ENCODE measurements at places on chromosomes 4 and X.

GRCh38 chr4:94214703-94215319, 7.1 kb downstream of the SMARCAD1 start:
- DNase-seq, result no peak

GRCh38 chr4:3518941-3519340, 13.3 kb downstream of the LRPAP1 start:
- no peak for DNase-seq

DNA sequence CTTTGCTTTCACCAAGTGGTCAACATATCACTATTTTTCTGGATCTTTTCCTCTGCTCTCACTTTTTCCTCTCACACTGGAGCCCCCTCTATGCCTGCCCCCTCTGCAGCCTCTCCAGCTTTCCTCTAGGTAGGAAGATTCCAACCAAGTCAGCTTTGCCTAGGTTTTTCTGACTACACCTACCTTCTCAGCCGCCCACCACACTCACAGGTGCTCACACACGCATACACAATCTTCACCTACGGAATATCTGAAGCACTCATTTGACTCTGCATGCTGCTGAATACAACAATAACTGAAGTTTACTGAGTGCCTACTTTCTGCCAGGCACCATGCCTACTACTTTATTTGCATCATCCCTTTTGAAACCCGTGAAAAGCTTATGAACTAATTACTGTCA, 328.0 kb downstream of the PPP3CA start:
- no peak for DNase-seq

DNA sequence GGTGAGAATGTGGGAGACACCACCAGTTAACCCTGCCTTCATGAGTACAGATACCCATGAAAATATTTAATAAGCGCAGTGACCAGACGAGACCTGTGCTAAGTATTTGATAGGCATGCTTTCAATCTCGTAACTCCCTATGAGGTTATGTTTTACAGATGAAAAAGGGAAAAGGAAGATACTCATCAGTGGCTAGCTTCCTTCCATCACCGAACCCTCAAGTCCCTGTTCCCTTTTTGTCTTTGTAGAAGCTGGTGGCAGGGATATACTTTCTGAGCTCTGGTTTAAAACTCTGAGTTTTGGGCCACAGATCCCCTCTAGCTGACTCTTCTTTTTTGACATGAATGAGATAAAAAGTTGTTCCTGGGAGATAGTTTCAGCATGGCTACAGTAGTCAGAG, 26.3 kb downstream of the AFF1 start:
- no peak for DNase-seq

GRCh38 chr4:127782025-127782274, 172 bp upstream of the HSPA4L start:
- no peak for DNase-seq

- DNase-seq, result no peak
These were observed 12.2 kb upstream of the EXOSC9 start for GRCh38 chr4:121788896-121789295.

- DNase-seq, result no peak
These were observed 8.7 kb upstream of the ABLIM2 start for GRCh38 chr4:8167291-8167690.

GRCh38 chr4:7461230-7461629, 26.5 kb upstream of the PSAPL1 start:
- no peak for DNase-seq

DNA sequence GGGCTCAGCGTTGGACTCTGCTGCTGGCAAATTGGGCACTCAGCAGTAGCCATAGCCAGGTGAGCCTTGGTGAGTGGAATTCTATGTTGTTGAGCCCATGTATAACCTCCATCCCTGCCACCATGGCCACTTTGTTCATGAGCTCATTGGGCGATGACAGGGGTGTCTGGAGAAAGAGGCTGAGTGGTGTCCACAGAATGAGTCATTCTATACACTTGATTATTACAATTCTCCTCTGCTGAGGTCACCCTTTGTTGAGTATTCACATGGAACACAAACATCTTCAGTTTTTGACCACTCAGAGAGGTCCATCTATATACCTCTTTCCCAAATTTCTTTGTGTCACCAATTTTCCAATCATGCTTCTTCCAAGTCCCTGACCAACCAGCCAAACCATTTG, 1341.7 kb downstream of the PCDH7 start:
- DNase-seq, result no peak

DNA sequence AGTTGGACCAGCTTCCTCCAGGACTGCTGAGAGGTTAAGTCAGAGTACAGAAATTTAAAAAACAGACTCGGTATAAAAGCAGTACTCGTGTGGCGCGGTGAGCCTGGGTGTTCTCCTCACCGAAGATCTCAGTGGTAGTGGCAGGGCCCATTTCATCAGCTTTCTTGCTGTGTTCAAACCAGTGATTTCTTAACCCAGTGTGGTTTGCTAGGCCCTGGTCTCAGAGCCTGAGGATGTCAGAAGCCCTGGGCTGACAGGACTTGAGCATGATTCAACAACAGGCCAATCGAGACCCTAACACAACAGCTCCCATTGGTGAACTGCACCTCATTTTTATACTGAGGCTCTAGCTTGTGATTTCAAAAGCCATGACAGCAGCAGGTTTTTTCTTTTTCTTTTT, 23.2 kb downstream of the PRIMPOL start:
- no peak for DNase-seq

DNA sequence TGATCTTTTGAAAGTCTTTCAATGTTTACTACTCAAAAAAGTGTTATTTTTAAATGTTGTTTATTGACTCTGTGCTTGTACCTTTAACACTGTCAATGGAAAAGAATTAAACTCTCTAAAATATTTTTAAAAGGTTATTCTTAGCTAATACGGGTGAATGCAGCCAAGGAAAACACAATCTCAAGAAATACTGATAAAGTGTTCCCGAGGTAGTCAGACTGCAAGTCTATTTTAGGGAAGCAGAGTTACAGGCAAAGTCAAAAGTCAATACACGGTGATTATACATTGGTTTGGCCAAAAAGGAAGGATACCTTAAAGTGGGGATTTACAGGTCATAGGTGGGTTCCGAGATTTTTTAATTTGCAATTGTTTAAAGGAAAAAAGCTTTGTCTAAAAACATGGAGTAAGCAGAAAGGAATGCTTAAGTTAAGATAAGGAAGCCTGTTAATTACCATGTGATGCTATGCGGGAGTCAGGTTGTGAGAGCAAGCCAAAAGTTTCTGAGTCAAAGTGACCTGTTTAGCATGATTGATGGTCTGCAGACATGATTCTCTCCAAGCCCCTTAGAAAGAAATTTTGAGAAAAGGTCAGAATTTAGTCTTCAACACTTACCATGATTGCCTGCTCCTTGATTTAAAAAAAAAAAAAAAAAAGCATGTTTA, 288.4 kb downstream of the KLHL4 start:
- DNase-seq, result no peak

DNA sequence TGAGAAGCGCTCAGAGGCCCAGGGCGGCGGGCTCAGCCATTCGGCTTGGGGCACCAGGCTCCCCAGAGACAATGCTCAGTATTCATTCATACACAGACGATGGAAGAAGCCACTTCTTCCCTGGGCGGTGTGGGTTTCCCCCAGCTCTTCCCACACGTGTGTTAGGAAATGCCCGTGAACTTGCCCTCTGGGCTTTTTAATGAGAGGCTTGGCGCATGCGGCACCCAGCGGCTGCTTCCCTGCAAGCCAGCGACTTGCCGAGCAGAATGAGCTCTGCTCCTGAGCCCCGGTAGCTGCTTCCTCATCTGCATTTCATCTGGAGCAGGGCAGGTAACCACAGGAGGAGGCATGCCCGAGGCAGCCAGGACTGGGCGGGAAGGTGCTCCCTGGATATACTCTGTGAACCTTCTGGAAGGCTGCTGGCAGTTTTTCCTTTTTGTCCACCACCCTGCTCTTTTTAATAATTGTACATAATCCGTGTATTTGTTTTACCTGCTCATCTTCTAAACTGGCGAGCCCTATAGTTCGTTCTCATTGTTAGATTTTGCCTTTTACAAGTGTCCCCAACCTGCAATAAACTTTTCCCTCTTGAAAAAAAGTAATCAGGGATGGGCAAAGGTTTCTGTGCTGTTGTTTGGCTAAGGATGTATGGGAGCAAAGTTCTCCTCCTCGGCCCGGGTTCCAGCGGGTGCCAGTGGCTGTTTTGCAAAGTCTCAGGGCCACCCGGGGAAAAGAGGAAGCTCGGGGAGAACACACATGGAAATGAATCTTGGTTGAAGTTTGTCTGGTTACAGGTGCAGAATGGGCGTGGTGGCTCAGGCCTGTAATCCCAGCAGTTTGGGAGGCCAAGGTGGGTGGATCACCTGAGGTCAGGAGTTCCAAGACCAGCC, 178.8 kb downstream of the DCLK2 start:
- no peak for DNase-seq

- DNase-seq, result no peak
These were observed 310.4 kb downstream of the ZNF674 start for GRCh38 chrX:46234775-46235174.

DNA sequence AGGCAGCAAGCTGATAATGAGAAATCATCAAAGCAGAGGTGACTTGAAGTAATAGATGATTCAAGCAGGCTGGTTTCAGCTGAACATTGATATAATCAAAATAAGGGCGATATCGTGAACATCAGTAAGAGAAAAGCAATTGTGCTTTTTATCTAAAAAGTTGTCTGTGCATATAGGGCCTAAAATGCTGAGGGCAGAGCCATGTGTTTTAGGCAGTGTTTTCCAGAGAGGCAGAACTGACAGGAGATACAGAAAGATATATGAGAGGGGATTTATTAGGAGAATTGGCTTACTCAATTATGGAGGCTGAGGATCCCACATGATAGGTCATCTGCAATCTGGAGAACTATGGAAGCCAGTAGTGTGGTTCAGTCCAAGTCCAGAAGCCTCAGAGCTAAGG, 136.5 kb upstream of the NPY2R start:
- DNase-seq, result no peak

DNA sequence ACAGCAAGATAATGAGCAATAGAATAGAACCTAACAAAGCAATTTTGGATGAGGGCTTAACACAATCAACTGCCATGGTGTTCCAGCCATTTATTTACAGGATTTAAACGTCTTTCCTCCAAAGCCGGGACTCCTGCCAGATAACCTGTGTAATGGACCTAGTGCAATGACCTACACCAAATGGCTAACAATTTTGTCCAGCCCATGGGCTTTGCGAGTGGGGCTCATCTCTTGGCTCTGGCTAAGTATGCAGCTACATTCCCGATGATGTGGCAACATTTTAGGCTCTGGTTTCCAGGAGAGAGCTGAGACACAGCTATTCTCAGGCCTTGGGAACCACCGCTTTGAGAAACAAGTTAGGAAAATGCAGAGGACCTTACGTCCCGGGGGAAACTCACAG, 822.3 kb upstream of the FTHL17 start:
- no peak for DNase-seq

DNA sequence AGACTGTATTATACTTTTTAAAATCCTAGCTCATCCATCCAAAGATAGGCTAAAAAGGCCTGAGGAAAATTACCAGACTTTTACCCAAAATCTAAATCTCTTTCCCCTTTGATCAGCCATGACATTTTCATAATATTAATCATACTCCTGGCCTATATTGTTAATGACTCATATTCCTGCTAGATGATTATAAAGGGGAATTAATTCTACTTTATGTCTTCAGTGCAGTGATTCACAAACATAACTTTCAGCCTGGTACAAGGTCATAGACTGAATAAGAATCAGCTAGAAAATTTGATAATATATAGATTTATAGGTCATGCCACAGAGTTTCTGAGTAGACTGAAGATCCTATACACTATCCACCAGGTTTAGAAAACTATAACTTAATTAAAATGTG, 1905.4 kb downstream of the C4orf33 start:
- no peak for DNase-seq

DNA sequence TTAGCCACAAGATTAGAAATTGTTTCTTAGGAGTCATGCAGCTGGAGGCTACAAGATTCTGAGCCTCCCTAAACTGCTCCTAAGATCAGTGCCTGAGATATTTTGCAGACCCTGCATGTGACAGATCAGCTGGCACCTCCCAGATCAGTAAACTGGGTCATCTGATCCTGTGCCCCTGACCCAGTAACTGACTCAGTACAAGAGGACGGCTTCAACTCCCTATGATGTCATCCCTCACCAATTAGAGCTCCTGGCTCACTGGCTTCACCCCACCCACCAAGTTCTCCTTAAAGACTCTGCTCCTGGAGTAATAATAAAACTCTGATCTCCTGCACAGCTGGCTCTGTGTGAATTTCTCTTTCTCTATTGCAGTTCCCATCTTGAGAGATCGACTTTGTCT, 45.4 kb upstream of the PNPLA4 start:
- DNase-seq, result no peak

DNA sequence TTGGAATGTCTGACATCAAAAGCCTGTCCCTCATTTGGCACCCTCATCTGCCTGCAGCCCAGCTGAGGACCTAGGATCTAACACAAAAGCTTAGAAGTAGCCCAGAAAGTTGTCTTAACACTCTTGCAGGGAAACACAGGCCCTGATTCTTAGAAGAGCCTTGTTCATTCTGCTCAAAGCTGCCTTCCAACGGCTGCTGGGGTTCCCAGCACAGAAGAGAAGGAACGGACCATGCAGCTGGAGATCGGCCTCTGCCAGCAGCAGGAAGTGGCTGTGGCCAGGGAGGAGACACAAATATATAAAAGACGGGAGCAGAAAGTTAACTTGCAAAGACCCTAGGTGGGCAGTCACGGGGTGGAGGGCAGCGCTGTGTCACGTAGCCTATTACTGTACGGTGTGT, 20.4 kb downstream of the PRPS2 start:
- DNase-seq, result no peak

GRCh38 chr4:7007944-7008343, 35.2 kb upstream of the TADA2B start:
- no peak for DNase-seq

DNA sequence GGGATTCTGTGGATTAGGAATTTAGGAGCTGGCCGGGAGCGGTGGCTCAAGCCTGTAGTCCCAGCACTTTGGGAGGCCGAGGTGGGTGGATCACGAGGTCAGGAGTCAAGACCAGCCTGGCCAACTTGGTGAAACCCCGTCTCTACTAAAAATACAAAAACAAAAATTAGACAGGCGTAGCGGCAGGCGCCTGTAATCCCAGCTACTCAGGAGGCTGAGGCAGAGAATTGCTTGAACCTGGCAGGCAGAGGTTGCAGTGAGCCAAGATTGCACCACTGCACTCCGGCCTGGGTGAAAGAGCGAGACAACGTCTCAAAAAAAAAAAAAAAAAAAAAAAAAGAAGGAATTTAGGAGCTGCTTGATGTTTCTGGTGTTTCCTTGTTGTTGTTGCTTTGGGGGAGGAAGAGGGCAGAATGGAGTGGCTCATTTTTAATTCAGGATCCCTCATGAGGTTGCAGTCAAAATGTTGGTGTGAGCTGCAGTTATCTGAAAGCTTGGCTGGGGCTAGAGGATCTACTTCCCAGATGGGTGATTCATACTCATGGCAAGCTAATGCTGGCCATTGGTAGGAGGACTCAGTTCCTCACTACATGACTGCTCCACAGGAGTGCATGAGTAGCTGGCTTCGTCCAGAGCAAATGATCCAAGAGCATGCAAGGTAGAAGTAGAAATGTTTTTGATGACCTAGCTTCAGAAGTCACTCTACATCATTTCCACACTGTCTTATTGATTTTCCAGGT, 26.5 kb upstream of the JADE1 start:
- DNase-seq, result no peak

DNA sequence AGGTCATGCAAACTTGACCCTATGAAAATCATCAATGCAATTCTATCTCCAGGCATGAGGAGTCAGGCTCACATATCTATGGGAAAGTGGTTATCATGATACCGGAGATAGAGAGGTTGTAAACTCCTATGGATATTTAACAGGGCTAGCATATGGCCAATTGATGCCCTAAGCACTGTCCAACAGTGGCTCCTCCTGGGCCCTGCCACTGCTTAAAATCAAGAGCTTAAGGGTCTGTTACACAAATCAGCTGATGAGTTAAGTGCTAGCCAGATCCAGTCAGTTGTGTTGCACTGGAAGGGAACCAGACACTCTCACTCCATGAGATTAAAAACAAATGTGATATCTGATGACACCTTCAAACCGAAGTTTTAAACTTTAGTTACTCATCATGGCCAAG, 337.6 kb downstream of the STIM2 start:
- DNase-seq, result no peak

Data from CD4-positive, alpha-beta T cell treated with Interleukin-21 for 1 hour (primary cell).